ENCODE measurements at places on chromosomes 13 and 19.

GRCh38 chr13:111476197-111476596 is 155.8 kb downstream of the TEX29 start:
- DNase-seq = no peak

DNA sequence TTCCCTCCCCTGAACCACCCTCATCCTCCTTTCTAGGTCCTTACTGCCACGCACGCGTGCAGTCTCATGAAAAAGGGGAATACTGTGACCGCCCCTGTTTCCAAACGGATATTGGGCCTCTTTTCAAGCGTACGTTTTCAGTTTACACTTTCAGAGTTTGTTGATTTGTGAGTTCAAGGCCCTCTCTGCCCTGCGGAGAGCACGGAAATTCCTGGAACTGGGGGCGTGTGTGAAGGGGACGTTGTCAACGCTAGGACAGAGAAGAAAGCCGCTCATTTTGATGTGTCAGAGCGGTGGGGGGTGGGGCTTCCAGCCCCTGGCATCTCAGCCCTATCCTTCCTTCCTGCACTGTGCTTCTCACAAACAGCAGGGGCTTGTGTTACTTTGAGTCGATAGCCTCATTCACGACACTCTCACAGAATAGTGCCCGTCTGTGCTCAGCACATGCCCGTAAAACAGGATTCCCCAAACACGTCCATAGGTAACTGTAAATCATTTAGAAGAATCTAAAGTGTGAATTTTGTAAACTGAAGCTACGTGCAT is 137.6 kb upstream of the PEG3 start:
- no peak for DNase-seq

DNA sequence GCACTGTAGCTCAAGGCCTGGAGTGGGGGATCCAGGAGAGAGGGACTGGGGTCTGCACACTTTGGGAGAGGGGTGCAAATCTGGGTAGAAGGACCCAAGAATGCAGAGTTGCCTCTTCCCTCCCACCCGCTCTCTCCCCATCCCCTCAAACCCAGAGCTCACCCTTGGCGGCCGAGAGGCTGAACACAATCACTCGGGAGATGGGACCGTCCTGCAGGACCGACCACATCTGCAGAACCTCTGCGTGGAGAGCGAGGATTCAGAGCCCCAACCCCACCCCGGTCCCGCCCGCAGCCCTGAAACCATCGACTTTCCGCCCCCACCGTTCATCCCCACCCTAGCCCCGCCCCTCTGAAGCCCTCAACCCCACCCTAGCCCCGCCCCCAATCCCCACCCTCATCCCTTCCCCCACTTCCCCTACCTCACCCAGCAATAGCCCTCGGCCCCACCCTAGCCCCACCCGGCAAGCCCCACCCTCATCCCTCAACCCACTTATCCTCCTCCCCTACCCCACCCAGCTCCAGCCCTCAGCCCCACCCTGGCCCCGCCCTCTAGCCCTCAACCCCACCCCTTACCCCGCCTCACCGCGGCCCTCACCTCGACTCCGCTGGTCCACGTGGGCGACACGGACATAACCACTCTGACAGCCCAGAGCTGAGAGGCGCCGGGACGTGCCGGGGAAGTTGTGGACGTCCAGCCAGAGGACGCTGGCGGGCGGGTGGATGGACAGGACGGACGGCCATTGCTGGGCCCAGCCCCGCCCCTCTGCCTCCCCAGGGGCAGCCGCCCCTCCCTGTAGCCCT is 4.1 kb downstream of the KPTN start:
- DNase-seq = no peak

GRCh38 chr19:2798733-2799132 is 13.4 kb downstream of the THOP1 start:
- no peak for DNase-seq

- no peak for DNase-seq
These were observed 7.5 kb upstream of the DMWD start for GRCh38 chr19:45800070-45800553.

DNA sequence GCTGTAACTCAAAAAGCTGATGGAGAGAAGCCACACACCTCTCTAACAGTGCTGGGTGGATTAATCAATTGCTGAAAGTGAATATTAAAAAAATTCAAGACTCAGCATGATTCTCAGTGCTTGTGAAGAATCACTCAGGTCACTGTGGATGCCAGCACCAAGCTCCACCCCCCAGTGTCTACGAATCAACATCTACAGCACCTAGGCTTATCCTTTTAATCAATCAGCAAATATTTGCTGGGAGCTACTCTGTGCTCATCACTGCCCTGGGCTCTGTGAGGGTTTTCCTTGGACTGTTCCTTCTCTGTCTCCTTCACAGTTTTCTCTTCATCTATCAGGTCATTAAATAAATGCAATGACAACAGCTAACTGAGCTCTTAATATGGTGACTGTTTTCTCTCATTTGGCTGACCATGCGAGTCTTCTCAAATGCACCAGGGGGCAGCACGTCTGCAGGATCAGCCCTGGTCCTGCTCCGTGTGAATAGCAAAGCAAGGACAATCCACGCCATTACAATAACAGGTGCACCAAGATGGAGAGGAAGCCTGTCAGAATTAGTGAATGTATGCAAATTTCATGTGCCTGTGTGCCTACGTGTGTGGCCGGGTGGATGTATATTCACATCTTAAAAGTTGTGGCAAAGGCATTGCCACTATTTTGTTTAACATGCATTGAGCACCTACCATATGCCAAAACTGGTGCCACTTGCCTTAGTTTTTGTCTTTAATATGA is 14.6 kb upstream of the C13orf42 start:
- DNase-seq = no peak

DNA sequence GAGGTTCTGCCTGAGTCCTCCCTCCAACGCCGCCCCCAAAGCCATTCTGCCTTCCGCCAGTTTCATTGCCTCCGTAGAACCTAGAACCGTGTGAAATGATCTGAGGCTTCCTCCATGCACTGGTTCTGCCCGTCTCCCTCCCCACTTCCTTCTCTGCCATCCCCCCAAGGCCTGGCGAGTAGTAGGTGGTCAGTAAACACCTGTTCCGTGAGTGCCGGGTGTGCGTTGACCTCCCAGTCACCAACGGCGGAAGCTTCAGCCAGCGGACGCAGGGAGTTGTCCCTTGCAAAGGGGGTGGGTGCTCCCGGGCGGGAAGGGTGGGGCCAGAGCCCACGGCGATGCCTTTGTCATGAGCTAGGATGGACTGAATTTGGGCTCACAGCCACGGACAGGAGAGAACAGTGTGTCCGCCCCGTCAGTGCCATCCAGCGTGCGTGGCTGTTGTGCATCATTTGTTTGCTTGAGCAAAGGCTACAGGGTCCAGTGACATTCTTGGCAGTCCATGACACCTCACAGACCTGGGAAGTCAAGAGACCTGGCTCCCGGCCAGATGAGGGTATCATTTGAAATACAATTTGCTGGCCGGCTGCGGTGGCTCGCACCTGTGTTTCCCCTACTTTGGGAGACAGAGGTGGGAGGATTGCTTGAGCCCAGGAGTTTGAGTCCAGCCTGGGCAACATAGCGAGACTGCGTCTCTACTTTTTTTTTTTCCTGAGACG is 43.1 kb downstream of the NFIC start:
- no peak for DNase-seq

Data from activated T-helper 1 cell treated with anti-CD3 and anti-CD28 coated beads, Interleukin-2, amount 50 U/mL, for 16 hours (primary cell).